ENCODE measurements at places on chromosomes 3 and 15.

DNA sequence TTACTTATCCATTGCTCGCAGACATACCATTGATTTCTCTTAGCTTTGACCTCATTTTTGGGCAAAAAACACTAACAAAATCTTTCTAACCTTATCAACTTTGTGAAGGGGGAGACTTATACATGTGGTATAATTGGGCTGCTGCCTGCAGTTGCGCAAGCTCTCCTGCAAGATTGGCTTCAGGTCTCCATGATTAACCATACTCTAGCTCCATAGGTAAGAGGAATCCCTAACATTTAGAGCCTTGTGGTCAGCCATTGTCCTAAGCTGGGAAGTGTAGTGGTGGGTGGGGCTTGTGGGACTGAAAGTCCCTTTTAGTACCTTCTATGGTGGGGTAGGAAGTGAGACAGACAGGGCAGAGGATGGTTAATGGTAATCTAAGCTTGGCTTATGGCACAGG, 179.6 kb upstream of the THRB start:
- DNase-seq = no peak

- no peak for DNase-seq
Observed at GRCh38 chr3:158711886-158712285, 20.4 kb downstream of the RARRES1 start.

GRCh38 chr3:59882746-59883145, 832.9 kb upstream of the CFAP20DC start:
- DNase-seq = no peak

GRCh38 chr15:40525855-40526254, 39.0 kb downstream of the CCDC32 start:
- DNase-seq = no peak

DNA sequence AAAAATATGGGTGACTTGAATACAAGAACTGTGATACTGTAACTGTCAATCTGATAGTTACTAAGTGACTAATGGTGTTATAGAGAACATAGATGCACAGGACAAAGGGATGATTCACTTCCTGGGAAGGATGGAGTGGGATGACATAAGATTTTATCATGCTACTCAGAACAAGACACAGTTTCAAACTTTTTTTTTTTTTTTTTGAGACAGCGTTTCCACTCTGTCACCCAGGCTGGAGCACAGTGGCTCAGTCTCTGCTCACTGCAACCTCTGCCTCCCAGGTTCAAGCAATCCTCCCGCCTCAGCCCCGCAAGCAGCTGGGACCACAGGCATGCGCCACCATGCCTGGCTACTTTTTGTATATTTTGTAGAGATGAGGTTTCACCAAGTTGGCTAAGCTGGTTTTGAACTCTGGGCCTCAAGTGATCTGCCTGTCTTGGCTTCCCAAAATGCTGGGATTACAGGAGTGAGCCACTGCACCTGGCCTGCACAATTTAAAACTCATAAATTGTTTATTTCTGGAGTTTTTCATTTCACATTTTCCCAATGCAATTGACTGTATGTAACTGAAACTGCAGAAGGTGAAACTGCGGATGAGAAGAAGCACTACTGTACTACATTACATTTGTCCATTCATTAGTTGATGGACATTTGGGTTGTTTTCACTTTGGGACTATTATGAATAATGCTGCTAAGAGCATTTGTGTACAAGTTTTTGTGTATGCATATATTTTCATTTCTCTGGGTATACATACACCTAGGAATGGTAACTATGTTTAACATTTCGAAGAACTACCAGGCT, 40.6 kb downstream of the ADIPOQ start:
- no peak for DNase-seq

GRCh38 chr3:187197335-187197649, at the start of gene RTP1:
RTP1 (plus strand) TSS chr3:187197486; CDS start chr3:187197516, 30 bp downstream.
- peak; percentile 70 for DNase-seq

- DNase-seq = no peak
Observed at GRCh38 chr15:67142767-67143100, 77.3 kb downstream of the SMAD3 start.

GRCh38 chr15:56064152-56064551, 70.7 kb upstream of the NEDD4 start:
- no peak for DNase-seq

GRCh38 chr3:159128628-159129027, 326.8 kb downstream of the MFSD1 start:
- no peak for DNase-seq

DNA sequence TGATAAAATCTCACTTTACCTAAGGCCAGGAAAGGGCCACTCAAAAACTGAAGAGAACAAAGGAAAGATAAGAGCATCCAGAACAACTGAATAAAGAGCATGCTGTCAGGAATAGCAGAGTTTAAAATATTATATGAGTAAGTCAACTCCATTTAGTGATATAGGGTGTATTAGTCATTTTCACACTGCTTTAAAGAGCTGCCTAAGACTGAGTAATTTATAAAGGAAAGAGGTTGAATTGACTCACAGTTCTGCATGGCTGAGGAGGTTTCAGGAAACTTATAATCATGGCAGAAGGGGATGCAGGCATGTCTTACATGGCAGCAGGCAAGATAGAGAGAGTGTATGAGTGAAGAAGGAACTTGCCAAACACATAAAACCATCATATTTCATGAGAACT, 778.0 kb upstream of the NECTIN3 start:
- DNase-seq = no peak

GRCh38 chr3:100155128-100155527, 40.8 kb upstream of the FILIP1L start:
- no peak for DNase-seq

- DNase-seq = no peak
Observed at GRCh38 chr15:65088643-65089021, 12.1 kb downstream of the KBTBD13 start.

DNA sequence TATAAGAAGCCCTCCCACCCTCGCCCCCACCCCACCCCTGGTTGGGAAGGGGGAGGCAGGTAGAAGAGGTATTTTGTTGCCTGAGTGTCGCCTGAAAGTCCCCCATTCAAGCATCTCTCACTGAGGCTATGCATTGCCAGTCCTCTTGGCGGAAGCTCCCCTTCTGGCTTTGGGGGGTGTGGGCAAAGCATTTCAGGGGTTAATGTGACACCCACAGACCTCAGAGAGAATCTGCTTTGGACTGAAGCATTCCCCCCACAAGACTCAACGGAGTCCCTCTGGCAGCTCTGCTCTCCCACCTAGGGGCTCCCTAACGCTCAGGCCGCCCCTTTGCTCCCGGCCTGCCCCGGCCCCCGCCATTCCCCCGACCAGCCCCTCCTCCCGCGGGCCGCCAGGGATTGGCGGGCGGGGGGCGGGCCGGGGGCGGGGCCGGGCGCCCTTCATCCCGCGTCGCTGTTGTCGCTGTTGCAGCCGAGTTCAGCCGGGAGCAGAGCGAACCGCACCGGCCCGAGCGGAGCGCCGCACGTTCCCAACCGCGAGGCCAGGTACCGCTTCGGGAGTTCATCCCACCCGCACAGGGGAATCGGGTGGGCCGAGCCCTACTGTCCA, at the start of gene SLC38A3:
Gene SLC38A3 (plus strand): TSS at position 468 of the 609 bp plus-strand sequence. CDS start 8,929 bp downstream, outside the sequence.
- DNase-seq = peak; percentile 49

- DNase-seq = no peak
Observed at GRCh38 chr3:128198313-128198712, 45.0 kb downstream of the EEFSEC start.

GRCh38 chr3:115843206-115843605, 219.9 kb downstream of the GAP43 start:
- peak; percentile 31 for DNase-seq

DNA sequence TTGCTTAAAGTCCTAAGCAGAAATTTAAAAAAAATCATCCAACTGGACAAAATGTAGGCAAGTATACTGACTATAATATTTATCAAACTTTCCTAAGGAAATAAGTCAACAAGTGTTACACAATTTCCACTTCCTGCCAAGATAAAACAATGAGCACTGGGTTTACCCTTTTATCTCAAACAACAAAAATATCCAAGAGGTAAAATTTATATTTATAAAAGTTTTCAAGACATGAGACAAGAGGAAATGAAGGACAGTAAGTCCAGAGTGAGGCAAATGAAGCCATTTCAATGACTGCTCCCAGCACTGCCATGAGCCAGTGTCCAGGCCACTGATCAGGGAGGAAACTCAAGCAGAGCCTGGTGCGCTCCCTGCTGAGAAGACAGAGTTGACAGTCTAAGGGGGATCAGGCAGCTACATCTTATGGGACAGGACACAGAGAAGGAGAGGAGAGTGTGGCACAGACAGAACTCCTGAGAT, 439.4 kb downstream of the RAP2B start:
- no peak for DNase-seq

DNA sequence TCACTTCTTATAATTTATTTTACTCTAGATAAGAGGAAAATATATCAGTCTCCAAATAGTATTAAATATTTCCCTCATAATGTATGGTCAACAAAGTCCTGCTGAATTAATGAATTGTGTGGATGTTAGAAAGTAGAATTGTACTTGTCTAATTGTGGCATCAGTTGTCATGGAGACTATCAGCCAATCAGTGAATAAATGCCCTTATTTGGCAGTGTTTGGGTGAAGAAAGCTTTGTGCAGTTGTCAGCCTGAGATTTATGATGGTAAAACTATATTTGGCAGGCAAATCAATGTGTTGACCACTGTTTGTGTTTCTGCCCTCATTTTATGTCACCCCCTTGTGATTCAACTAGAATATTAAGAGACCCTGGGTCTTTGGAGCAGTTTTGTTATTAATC, 293.6 kb upstream of the MDFIC2 start:
- DNase-seq = peak; percentile 67

DNA sequence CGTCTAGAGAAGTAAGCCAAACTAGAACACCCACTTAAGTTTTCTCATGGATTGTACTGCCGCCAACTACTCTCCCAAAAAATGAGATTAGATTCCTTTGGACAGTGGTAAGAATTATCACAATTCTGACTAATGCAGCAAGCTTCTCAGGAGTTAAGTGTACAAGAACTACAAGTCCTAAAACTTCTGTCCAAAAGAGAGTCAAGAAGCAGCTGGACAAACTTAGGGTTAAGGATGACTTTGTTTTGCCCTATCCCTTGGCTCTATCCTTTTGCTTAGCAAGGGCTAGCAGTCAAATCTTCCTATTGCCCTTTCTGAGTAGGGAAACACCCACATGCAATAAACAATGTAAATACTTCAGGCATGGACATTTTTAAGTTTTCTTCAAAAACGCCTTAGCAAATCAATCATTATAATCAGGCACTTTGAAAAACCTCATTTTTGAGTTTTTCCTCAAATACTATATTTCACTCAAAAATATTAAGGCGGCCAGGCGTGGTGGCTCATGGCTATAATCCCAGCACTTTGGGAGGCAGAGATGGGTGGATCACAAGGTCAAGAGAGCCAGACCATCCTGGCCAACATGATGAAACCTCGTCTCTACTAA, 19.5 kb downstream of the RAF1 start:
- no peak for DNase-seq

DNA sequence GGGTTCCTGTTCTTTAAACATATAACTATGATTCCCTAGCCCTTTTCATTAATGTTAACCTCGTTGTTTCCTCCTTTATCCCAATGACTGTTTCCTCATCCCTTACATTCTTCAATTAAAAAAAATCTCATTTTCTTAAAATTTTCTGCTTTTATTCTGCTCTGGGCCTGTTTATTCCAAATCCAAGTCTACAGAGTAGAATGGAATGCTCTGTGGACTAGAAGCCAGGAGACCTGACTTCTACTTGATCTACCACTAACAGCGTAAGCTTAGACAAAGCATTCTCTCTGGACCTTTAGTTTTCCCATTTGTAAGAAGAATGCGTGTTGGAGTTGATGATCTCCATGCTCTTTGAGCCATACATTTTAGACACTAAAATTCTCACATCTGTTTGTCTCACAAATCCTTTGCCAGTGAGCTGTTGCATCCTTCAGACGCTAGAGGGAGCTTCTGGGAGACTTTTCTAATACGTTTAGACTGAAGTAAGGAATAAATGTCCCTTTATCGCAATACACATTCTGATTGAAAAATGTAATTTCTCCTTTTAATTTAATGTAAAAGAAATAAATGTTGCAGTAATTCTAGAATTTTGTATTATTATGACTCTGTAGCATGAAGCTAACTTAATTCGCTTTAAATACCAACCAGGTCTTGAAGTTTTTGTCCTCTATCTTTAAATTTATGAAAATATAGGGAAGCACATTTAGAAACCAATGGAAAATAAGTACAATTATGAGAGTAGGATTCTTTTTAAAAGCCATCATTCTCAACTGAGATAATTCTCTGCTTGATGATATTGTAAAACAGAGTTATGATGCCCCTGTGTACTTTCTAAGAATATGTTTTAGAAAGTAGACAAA, 21.7 kb upstream of the GMNC start:
- DNase-seq = peak; percentile 57

DNA sequence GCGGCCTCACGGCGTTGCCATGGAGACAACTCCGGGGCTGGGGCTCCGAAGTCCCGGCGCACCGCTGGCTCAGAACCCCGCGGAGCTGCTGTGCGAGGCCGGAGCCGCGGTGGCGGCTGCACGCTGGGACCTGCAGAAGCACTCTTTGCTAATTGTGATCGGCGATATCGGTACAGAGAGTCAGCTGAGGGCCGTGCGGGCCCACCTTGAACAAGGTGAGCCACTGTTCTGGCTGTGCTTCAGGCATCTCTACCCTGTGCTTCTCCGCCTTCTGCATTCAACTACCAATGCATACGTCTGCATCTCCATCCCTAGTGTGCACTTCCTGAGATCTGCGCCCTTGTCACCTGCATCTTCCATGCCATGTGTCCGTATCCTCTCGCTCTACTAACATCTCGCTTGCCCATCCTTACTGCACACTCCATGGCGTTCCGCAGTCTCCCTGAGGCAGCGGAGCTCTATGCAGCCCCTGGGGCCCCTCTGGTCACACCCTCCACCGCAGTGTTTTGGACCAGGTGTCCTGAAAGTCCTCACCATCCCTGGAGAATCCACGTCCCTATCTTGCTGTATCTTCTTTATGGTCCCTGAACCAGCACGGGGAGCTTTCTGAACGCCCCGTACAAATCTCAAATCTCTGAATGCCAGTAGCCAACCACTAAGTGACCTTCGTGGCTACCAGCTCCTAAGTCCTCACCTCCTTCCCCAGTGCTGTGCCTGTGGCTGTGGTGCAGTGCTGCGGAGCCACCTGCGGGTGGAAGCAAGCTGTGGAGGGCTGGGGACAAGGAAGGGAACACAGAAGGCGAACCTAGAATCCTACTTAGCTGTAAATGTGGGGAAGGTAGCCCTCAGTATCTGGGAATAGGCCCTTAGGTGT, 6.2 kb upstream of the MAP1A start:
- peak; percentile 69 for DNase-seq

GRCh38 chr15:68598171-68599152, 19.7 kb downstream of the CORO2B start:
- no peak for DNase-seq

GRCh38 chr3:130835483-130835882, 58.4 kb upstream of the ATP2C1 start:
- DNase-seq = no peak

Data from NCI-H1417 (cell line).